ENCODE measurements at places on chromosomes 2 and 18. TPM values are rescaled to one million over a fixed set of nuclear protein-coding genes. Genes with fewer than 3 reads are reported as not detected.

The PRLH gene
- not detected for total RNA-seq

- DNase-seq: no peak
These were observed 438.7 kb upstream of the SALL3 start for GRCh38 chr18:78540636-78541529.

DNA sequence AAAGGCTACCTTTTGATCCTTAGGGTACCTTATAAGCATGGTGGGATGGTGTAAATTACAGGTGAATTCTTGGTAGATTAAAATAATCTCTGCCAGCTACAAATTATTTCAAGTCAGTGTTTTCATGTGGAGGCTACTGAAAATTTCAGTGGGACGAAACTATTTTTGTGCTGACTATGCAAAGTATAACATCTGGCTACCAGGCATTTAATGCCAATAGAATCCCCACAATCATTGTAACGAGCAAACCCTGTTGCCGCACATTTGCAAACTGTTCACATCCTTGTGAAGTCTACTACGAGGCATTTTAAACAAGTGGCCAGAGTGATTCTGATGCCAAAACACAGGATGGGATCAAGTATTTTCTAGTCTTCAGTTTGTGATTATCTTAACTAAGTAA lies 48.1 kb upstream of the SDC1 start:
- DNase-seq: no peak

- DNase-seq: no peak
These were observed 8.6 kb downstream of the ACP1 start for GRCh38 chr2:273333-273732.

- peak; percentile 86 for DNase-seq
These were observed at the start of gene LYPD6 for GRCh38 chr2:149330127-149331022. TSS of gene LYPD6 (plus strand) at chr2:149330587. CDS start at chr2:149437709, 107,122 bp downstream.

The CD207 gene
- 0.26 TPM for total RNA-seq

The PLCL1 gene
- 2.5 TPM for total RNA-seq

GRCh38 chr2:50987616-50988313 lies 44.2 kb downstream of the NRXN1 start:
- DNase-seq: no peak

- no peak for DNase-seq
These were observed 19.5 kb upstream of the SLC9A4 start for GRCh38 chr2:102453501-102453900.

The TLX2 gene
- total RNA-seq: not detected

The SERPINB12 gene
- 0.68 TPM for total RNA-seq

The AQP12B gene
- total RNA-seq: not detected

DNA sequence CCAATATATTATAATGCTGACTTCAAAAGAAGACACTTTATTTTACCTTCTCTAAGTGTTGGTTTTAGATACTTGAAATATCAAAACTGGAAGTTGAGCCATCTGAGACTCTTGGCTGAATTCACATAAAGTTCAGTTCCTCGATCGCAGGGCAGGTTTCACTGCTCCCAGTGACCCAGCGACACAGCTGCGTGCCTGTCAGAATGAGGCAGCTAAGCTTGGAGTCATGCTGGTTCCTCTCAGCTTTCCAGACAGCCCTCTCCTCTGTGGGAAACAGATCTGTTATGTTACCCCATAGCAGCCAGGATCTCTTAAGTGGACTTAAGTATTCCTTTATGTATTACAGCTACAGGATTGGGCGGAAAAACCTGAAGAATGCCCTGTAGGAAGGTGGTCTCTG lies 142.8 kb upstream of the ALPP start:
- peak; percentile 30 for DNase-seq

The TCF7L1 gene
- 0.53 TPM for total RNA-seq

DNA sequence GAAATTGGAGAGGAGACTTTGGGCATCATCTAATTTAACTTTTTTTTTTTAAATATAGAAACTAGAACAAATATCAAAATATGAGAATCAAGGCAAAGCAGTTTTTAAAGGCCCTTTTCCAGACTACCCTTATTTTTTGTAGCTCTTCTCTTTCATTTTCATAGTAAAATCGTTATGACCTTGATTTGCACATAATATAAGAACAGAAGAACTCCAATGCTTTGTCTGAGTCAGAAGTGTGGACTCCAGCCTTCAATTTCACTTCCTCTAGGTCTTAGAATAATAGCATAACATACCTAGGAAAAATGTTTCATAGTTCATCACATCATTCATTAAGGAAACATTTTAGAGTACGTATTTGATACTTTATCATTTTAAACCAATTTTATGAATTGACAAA lies 74.4 kb downstream of the ANKRD12 start:
- no peak for DNase-seq

DNA sequence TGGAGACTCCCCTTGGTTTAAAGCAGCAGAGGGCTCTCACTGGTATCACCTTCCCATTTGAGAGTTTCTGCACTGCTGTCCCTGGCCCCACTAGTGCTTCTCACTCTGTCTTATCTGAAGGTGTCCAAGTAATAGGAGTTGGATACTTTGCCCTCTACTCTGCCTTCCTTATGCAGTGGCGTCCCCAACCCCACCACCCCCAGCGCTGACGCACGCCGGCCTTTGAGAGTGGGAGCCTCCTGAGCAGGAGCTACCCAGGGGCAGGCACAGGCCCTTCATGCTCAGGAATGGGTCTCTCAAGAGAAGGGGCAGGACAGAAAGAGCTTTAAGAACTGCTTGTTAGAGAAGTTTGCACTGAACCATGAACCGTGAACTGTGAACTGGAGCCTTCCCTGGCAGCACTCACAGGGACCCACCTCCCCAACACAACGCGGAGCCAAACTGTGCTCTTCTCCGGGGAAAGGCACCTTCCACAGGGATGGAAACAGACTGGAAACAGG lies 3.3 kb downstream of the CIB4 start:
- no peak for DNase-seq

- no peak for DNase-seq
These were observed 11.8 kb downstream of the CHPF start for GRCh38 chr2:219531639-219532377.

DNA sequence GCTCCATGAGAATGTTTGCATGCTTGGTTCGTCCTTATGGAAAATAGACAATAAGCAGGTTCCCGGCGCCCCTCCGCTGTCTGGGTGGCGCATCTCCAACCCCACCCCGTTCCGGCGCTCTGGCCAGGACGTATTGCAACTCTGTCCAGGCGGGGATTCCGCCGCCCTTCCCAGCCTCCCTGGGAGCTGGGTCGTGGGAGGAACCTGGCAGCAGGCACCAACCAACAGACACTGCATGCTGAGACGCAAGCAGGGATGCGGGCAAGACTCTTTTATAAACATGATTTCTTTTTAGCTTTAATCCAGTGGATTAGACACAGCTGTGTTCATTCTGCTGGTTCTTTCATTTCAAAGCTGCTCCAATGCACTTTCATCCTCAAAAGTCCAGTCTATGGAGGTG lies 240.2 kb downstream of the SH3BP4 start:
- peak; percentile 6 for DNase-seq

- DNase-seq: no peak
These were observed 180.9 kb upstream of the ACVR2A start for GRCh38 chr2:147663962-147664361.

The CIDEA gene
- total RNA-seq: not detected

GRCh38 chr18:48194591-48195181 lies 214.5 kb downstream of the ZBTB7C start:
- peak; percentile 73 for DNase-seq

DNA sequence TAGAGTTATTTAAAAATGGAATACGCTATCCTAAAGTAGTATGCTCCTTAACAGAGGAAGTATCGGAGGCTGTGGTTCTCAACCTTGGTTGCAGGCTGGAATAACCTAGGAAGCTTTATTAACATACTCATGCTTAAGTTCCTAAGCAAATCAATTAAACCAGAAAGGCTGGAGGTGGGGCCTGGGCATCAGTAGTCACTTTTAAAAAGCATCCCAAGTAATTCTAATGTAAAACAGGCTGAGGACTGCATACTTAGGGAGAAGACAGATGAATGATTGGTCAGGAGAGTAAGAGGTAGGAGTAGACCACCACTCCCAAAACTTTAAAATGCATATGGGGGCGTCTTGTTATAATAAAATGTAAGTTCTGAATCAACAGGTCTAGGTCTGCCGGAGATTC lies 15.3 kb downstream of the ACAA2 start:
- no peak for DNase-seq

The MYL1 gene
- 391 TPM for total RNA-seq
